Activated naive CD4-positive, alpha-beta T cell treated with anti-CD3 and anti-CD28 coated beads, Interleukin-2, amount 50 U/mL, for 72 hours (primary cell): ENCODE measurements at places on chromosomes 3 and 15. TPM values are rescaled to one million over a fixed set of nuclear protein-coding genes. Genes with fewer than 3 reads are reported as not detected.

- DNase-seq, result no peak
These were observed 732 bp upstream of the GCSAM start for GRCh38 chr3:112133626-112134334.

GRCh38 chr15:75456710-75457109, 5.2 kb upstream of the SIN3A start:
- DNase-seq, result no peak

DNA sequence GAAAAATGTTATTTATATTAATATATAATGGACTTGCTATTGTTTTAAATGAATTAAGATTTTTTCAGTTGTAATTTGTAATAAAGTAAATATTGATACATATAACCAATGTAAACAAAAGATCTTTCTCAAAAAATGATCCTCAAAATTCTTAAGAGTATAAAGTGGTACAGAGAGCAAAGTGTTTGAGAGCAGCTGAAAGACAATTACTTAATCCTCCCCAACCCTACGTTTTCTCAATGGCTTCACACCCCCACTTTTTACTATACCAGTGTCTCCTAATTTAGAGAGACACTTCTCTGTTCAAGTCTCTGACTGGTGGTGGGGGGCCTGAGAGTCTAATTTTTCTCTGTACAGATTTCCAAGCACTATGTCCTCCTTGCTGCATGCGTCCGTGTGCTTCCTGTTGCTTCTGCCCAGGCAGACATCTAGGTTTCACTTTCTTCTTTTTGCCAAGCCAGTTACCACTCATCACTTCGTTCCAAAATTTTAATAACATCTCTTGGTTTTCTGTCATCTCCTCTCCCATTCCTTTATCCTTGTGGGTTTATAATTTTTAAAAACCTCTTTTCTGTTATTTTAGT, 276.3 kb upstream of the DNAJC19 start:
- no peak for DNase-seq

- DNase-seq, result peak; percentile 4
These were observed 50.6 kb downstream of the GMNC start for GRCh38 chr3:190811775-190812480.

DNA sequence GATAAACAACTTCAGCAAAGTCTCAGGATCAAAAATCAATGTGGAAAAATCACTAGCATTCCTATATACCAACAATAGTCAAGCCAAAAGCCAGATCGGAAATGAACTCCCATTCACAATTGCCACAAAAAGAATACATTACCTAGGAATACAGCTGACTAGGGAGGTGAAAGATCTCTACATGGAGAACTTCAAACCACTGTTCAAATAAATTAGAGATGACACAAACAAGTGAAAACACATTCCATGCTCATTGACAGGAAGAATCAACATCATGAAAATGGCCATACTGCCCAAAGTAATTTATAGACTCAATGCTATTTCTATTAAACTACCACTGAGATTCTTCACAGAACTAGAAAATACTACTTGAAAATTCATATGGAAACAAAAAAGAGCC, 94.2 kb upstream of the PSMD6 start:
- DNase-seq, result no peak

The EPHB1 gene
- 0.60 TPM for total RNA-seq

The DGKG gene
- total RNA-seq, result 5.5 TPM
